ENCODE measurements at places on chromosomes 4 and X. TPM values are rescaled to one million over a fixed set of nuclear protein-coding genes. Genes with fewer than 3 reads are reported as not detected.

The EDA2R gene
- 10.3 TPM for total RNA-seq

The RIPPLY1 gene
- total RNA-seq = 0.11 TPM

The ADAM29 gene
- total RNA-seq = not detected

The PAGE2 gene
- total RNA-seq = not detected

The F8 gene
- 3.6 TPM for total RNA-seq

The EXOC1L gene
- total RNA-seq = not detected

The F8A3 gene
- total RNA-seq = 1.0 TPM

The F8A2 gene
- total RNA-seq = not detected

The COL25A1 gene
- not detected for total RNA-seq

Measured in A549 treated with AZD2906 at 1 μM for 4 hours (cell line).